ENCODE measurements at places on chromosomes 1 and 21.

DNA sequence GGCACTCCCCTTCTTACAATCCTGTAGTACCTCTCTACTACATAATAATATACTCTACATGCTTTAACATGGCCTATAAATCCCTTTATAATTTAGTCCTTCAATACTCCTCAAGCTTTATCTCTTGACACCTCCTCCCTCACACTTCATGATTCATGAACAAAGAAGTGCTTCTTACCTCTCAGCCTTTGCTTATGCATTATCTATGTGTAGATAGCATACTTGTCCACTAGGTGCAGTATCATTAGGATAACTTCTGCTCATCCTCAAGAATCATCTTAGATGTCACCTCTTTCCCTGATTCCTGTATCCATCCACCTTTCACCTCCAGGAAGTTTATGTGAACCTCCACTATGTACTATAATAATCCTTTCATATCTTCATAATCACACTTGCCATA is 74.4 kb downstream of the COL24A1 start:
- no peak for DNase-seq

- DNase-seq, result no peak
Measured at GRCh38 chr1:64574301-64574700, 104.4 kb downstream of the CACHD1 start.

- no peak for DNase-seq
Measured at GRCh38 chr1:241642593-241642944, 2.4 kb upstream of the CHML start.

DNA sequence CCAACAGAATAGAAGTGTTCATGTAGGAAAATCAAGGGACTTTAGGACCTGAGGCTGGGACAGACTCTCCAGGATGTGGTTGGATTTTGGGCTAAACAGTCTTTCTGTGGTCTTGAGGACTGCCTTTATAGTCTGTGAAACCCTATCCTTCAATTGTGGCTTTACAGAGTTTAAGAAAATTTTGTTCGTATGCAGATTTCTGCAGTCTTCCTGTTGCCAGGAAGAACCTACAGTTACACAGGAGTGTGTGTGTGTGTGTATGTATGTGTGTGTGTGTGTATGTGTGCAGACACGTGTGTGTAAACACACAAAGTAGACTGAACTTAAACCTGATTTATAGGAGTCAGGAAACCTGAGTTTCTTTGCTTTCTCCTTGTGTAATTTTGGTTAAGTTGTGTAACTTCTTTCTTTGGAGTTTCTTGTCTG is 22.8 kb downstream of the NEK7 start:
- no peak for DNase-seq

GRCh38 chr1:225453797-225454648 is 26.2 kb upstream of the LBR start:
- no peak for DNase-seq

DNA sequence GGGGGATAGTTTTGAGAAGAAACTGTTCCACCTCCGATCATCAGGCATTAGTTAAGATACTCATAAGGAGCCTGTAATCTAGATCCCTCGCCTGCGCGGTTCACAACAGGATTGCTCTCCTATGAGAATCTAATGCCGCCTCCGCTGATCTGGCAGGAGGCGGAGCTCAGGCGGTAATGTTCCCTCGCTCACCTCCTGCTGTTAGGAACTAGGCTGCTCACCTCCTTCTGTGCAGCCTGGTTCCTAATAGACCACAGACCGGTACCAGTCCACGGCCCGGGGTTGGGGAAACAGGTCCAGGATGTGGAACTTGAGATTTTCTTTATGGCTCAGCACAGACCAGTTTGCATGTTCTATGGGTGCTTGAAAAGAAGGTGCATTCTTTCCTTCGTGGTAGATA is 27.2 kb upstream of the FAM3B start:
- no peak for DNase-seq

GRCh38 chr1:41954533-41954944 is 35.8 kb upstream of the HIVEP3 start:
- DNase-seq, result no peak

DNA sequence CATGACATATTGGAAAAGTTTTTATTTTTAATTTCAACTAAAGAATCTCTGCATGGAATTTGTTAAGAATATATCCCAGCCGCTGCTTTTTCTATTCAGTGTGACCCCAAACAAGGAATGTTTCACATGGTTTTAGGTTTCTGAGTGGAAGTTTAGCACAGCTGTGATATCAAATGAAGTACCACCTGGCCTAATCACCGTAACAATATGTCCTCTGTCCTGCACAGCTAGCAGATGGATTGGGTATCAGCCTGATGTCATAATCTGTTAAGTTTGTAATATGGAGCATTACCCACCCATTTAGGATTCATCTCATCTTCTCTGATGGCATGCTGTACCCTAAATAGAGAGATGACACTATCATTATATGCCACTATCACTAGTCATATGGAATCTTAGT is 963.7 kb upstream of the ADGRL2 start:
- no peak for DNase-seq

- peak; percentile 38 for DNase-seq
Measured at GRCh38 chr1:67441183-67441582, 11.0 kb upstream of the SERBP1 start.

DNA sequence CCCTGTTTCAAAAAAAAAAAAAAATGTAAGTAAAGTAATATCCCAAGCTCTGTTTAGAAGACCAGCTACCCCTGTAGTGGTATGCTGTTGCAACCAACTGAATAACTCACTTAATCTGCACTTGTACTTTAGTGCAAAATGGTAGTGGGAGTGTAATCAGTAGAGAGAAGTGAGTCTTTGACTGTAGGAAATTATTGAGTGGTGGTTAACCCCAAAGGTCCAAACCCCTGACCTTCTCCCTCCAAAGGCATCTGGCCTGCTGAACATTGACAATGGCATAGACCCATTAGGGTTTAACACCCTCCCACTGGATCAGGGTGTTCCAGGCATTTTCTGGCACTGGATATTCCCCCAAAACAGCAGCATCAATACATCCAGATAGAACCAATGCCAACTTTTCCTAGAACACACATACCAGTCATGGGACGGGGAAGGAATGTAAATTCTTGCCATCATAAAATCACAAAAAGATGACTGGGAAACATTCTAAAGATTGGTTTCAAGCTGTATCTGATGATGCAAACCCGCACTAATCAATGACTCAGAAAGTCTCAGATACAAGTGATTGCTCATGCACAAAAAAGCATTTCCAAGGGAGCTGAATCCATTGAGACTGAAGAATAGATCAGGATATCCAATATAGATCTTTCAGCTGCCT is 110.3 kb downstream of the MRPL39 start:
- DNase-seq, result no peak

- DNase-seq, result no peak
Measured at GRCh38 chr1:109806733-109807400, 43.1 kb upstream of the EPS8L3 start.

- DNase-seq, result no peak
Measured at GRCh38 chr21:35819134-35819533, 241.2 kb downstream of the SETD4 start.

GRCh38 chr1:29380532-29380931 is 144.2 kb downstream of the PTPRU start:
- no peak for DNase-seq

- DNase-seq, result no peak
Measured at GRCh38 chr21:44548381-44548780, 2.9 kb downstream of the KRTAP10-2 start.

DNA sequence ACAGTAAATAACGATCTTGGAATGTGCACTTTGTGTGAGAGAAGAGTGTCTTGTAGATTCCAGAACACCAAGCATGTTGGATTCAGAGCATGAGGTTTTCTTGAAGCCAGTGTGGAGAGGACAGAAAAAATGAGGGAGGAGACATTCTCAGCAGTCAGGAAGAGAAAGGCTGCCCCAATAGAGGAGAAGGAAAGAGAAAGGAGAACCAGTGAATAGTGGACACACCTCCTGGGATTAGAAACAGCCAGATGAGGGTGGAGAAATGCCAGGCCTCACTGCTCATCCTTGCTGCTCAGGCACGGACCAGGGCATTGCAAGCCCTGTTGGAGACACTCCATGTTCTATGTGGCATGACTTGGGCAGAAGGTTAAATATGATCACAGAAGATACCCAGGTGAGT is 69.0 kb upstream of the KAZN start:
- DNase-seq, result no peak

DNA sequence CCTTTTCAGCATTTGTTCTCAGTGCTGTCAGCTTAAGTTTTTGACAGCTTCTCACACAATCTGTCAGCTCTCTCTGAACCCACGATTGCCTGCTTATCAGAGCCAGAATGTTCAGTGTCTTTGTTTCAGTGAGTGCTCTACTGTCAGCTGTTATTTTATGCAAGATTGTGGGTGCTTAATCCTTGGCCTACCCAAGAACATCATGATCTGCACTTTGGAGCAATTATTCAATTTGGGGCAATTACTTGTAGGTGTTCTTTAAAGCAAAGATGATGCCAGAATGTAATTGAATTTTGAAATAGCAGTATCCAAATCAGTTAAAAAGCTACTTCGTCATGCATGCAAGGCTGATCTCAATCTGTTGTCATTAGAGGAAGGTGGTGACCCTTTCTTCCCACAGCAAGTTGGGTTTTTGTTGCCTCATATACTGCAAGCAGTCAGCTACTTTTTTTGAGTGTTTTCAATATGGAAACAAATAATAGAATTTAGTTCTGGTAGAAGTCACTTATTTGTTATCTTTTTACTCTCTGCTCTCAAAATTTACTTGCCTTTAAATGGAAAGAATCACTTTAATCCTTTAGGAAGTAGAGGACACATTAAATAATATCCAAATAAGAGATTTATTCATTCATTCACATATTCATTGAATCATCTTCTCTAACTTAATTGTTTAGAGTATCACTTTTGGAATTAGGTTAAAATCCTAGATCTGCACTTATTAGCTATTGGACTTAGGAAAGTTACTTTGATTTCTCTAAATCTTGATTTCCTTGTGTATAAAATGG is 253.5 kb upstream of the CACYBP start:
- DNase-seq, result no peak

- DNase-seq, result no peak
Measured at GRCh38 chr21:27333096-27333495, 366.2 kb upstream of the ADAMTS5 start.

- DNase-seq, result no peak
Measured at GRCh38 chr21:17930093-17930492, 110.9 kb upstream of the C21orf91 start.

DNA sequence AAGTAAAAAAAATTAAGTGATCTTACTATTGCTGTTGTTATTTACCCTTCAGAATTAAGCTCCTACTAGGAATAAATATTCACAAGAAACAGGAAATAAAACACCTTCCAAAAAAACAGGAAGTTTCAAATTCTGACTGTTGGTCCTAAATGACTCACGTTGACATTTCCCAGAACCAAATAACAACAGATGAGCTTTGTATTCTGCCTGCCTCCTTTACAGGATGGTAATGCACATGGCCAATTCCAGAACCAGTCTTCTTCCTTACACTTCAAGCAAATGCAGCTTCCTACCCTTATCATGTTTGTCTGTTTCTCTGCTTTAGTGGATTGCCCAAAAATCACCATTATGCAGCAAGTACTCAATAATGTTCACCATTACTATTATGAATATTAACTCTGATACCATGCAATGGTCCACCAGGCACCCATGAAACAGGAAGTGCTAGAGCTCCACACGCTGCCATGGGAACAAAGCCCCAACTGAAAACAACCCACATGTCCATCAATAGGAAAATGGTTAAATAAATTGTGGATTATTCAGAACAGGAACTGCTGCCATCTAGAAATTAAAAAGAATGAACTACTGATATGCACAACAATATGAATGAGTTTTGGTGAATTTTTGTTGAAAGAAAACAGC is 8.9 kb downstream of the CASP9 start:
- DNase-seq, result no peak

DNA sequence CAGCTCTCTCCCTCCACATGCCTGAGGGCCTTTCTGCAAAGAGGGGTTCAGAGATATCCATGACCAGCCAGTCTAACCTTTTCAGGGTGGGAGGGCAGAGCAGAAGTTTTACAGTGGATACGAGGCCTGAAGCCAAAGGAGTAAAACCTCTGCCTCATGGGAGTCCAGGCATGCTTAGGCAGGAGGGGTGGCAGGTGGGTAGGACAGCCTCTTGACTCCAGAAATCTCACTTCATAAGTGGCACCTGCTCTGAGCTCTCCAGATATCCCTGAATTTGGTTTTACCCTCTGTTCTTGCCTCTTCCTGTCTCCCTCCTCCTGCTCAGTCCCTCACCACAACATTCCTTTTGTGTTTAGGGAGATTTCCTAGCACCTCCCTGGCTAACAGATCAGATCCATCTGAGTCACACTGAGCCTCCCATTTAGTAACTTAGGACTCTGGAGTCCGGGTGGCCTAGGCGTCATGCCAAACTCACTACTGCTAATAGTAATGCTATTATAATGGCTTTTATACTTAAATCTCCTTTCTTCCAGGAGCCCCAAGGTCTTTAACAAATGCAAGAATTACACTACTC is 201.0 kb downstream of the HS2ST1 start:
- no peak for DNase-seq

GRCh38 chr21:40471103-40471502 is 375.9 kb downstream of the DSCAM start:
- DNase-seq, result no peak

DNA sequence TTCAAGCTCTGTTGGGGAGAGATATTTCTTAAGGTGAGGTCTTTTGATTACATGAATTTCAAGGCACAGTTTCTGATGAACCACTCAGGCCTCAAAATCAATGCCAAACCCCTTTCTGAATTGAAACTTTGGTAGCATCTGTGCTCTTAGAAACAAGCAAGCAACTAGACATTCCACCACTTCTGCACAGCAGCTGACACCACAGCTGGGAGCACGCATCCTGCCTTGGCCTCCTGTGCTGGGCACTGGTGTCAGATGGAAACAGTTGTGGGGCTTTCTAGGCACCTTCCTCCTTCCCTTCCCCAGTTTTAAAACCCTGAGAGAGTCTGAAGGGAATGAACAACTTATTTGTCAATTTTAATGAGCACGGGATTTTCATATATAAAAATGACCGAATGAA is 360.2 kb downstream of the ADGRL2 start:
- no peak for DNase-seq

- DNase-seq, result no peak
Measured at GRCh38 chr1:230003409-230003808, 63.6 kb upstream of the GALNT2 start.

- no peak for DNase-seq
Measured at GRCh38 chr1:238589843-238590435, 699.2 kb upstream of the ZP4 start.

DNA sequence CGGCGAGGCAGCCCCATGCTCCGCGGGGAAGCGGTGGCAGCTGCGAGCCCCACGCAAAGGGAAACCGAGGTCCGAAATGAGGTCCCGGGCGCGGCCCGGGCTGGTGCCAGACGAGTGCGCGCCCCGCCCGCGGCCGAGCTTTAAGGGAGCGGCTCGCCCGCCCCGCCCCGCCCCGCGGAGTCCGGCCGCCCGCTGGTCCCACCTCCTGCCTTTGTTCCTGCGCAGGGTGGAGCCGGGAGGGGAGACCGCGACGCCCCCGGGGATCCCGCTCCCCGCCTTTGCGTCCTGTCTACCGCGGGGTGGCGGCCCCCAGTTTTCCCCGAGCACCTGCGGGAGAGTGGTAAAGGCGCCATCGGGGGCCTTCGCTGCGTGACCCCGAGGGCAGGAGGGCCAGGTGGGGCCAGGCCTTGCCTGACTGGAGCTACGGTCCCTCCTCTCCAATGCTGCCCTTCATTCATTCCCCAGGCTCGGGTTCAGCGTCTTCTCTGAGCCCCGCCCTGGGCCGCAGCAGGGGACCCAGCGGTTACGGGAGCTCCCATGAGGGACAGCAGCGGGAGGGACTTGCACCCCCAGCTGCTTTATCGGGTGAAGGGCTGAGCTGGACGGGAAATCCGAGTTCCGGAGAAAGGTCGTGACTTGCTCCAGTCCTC is at the start of gene HES2:
Gene HES2 (minus strand): TSS at position 116 of the 650 bp plus-strand sequence. CDS start 99 bp downstream, at position 17.
- no peak for DNase-seq

GRCh38 chr1:95094923-95095322 is 22.2 kb upstream of the ALG14 start:
- DNase-seq, result no peak

Data from midbrain (tissue), 1 donor.